ENCODE measurements at places on chromosomes 7 and 10.

- no peak for DNase-seq
Observed at GRCh38 chr7:22216832-22217475, 140.0 kb downstream of the RAPGEF5 start.

GRCh38 chr7:37988721-37989650 is 68.5 kb downstream of the EPDR1 start:
- no peak for DNase-seq

DNA sequence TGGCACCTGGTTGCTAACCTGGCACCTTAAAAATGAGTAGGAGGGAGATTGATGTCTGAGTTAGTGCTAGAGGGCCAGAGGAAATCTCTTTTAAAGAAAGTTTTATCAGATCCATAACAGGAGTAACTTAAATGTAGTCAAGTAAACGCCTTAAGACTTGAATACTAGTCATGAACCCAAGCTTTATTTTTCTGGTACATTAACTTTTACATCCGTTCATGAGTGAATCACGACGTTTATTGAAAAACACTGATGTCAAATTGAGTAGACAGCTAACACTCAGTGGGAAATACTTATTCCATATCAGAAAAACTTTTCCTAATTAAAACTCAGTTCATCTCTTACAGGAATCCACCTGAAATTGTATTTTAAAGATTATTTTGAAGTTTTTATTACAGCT is 6.9 kb upstream of the LAMB1 start:
- DNase-seq, result no peak

DNA sequence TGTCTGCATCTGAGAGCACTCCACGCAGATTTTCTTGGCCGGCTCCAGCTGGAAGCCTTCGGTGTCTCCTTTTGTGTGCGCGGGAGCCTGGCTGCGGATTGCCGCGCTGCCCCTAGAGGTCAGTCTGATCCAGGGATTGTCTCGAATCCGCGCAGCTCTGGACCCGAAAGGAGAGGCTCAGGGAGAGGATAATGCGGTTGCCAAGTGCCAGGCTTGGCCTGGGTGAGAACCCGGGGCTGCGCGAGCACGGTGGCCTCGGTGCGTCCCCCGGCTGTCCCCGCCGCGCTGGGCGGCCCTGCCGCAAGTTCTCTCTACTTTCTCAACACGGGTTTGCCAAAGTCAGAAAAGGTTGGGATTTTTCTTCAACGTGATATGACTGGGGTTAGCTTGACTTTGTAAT is 140.9 kb downstream of the ADCYAP1R1 start:
- no peak for DNase-seq

GRCh38 chr10:30911303-30911863 is 120.3 kb downstream of the ZNF438 start:
- DNase-seq, result no peak

GRCh38 chr7:2404714-2405119 is 1.3 kb downstream of the CHST12 start:
- DNase-seq, result no peak

DNA sequence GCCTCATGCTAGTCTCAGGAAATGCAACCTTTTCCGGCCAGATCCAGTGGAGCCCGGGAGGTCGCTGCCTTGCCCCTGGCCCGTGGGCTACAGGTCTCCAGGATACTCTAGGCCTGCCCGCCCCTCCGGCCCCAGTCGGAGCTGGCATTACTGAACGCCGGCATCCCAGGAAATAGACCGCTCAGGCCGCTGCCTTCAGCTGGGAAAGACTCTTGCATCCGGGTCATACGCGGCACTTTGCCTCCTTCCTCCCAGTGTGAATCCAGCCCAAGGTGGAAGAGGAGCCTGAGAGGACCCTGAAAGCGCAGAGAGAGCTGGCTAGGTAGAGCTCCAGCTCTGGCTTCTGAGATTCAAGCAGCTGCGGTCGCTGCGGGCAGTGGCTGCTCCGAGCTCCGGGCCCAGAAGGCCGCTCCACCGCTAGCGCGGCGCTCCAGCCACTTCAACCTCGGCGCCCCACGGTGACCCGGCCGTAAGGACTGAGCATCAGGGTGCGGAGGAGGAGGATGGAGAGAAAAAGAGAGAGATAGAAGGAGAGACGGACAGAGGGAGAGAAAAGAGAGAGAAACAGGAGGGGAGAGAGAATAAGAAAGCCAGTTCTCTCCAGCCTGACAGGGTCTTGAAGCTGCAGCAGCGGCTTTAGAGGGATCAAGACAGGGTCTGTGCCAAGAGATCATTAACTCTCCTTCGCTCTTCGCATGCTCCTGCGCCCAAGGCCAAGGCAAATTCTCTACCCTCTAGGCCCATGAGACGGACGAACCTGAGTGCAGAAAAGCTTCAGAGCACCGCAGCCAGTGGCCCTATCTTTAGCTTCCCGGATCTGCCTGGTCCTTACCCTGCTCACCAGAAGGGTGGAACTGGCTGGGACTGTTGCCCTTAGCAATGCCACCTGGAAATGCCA is 1.8 kb upstream of the HOXA10 start:
- DNase-seq, result no peak

DNA sequence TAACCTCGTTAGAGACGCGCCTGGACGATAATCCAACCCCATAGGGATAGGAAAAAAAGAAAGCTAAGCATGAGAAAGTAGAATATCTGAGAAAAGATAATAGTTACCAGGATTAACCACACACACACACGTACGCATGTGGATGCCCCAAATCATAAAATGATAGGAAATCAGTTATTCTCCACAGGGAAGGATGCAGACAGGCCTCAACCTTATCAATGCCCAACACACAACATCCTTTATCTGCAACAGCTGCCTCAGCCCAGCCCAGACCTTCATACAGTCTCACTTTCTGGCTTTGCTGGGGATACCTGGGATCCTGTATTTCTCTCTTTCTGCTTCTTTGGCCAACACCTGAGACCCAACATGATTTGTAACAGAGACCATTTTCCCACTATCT is 123.0 kb downstream of the NOC3L start:
- no peak for DNase-seq

DNA sequence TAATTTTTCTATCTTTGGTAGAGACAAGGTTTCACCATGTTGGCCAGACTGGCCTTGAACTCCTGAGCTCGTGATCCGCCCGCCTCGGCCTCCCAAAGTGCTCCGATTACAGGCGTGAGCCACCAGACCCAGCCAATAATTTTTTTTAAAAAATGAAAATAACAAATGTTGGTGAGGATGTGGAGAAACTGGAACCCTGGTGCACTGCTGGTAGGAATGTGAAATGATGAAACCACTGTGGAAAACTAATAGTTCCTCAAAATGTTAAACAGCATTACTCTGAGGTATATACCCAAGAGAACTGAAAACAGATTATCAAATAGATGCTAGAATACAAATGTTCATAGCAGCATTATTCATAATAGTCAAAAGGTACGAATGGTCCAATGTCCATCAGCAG is 23.0 kb upstream of the YWHAG start:
- no peak for DNase-seq

GRCh38 chr10:1963341-1963740 is 226.0 kb upstream of the ADARB2 start:
- no peak for DNase-seq

GRCh38 chr10:23535381-23535780 is 96.5 kb downstream of the OTUD1 start:
- no peak for DNase-seq

GRCh38 chr7:31070991-31071644 is 19.0 kb downstream of the ADCYAP1R1 start:
- DNase-seq, result no peak

GRCh38 chr10:127216786-127217185 is 20.4 kb upstream of the INSYN2A start:
- no peak for DNase-seq

GRCh38 chr10:71748671-71749191 is 24.6 kb downstream of the VSIR start:
- peak; percentile 60 for DNase-seq

DNA sequence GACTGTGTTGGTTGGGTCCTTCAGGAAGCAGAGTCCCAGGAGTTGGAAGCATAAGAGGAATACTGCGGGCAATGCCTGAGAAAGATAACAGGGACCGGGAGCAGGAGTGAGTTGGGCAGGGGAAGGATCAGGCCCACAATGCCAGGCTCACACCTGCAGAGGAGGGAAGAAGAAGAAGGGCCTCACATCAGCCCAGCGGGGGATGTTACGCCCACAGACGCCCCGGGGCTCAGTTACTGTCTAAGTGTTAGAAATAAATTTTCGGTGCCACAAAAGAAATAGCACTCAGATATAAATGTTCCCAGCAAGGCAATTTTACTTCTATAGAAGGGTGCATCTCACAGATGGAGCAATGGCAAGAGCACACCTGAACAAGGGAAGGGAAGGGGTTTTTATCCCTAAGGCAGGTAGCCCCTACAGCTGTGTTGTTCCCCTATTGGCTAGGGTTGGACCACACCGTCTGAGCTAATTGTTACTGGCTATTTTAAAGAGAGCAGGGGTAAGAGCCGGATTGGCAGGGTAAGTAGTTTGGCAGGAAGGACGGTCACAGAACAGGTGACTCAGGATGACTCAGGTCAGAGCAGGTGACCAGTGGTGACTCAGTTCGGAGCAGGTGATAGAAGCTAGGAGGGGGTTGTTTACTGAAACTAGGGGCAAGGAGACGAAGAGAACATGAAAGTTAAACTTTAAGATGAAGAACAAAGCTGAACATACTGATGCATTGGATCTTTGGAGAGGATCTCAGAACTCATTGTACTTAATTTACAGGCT is at the start of gene NOS3:
Gene NOS3, plus strand, starts transcription at position 602 of the 771 bp plus-strand sequence. CDS start 2,787 bp downstream, outside the sequence.
- DNase-seq, result no peak

- no peak for DNase-seq
Observed at GRCh38 chr10:58320351-58321049, 14.3 kb upstream of the UBE2D1 start.

DNA sequence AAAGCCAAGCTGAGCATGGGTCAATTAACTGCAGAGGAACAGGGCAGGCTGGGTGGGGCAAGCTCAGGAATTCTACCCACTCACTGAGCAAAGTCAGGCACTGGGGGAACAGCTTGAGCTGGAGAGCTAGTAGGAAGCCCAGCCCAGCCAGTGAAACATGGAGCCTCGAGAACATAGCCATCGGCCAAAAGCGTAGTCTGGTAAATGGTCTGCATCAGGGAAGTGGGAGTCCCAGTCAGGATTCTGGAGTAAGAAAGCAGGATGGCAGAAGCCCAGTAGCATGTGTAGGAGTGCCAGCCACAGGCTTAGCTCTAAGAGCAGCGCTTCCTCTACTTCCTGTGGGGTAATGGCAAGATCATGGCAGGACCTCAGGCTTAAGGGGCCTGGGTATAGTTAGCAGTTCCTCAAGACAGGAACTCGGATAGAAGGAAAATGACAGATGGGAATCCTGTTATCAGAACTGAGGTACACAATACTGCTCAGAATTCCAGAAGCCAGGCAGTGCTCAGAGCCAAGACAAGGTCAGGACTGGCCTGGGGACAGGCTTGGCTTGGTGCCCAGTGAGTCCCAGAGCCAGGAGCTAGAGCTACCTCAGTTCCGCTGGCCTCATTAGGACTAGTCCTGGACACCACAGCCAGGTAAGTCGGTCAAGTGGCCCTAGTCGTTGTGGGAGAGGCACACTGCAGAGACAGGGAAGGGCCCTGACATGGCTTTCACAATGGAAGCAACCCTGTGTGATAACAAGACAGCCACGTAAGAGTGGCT is 65.4 kb upstream of the MXI1 start:
- no peak for DNase-seq

- no peak for DNase-seq
Observed at GRCh38 chr7:134062460-134062859, 64.7 kb upstream of the LRGUK start.

DNA sequence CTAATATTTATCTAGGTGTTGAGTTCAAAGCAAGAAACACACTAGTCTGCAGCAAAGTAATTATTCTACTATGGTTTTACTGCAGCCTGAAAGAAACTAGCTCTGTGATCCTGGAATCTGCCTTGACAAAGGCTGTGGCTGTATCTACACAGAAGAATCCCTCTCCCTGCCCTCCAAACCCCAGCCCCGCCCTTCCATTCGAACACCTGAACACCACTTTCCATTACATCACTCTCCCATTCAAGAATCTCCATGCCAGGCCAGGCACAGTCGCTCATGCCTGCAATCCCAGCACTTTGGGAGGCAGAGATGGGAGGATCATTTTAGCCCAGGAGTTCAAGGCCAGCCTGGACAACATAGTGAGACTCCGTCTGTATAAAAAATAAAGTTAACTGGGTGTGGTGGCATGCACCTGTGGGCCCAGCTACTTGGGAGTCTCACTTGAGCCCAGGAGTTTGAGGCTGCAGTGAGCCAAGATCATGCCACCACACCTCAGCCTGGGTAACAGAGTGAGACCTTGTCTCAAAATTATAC is 23.3 kb downstream of the LRRC20 start:
- no peak for DNase-seq
